ENCODE measurements at places on chromosomes 7 and 10. TPM values are rescaled to one million over a fixed set of nuclear protein-coding genes. Genes with fewer than 3 reads are reported as not detected.

- DNase-seq: no peak
These were observed 90.2 kb upstream of the FAM20C start for GRCh38 chr7:102047-102711.

The CFTR gene
- 0.05 TPM for polyA plus RNA-seq

DNA sequence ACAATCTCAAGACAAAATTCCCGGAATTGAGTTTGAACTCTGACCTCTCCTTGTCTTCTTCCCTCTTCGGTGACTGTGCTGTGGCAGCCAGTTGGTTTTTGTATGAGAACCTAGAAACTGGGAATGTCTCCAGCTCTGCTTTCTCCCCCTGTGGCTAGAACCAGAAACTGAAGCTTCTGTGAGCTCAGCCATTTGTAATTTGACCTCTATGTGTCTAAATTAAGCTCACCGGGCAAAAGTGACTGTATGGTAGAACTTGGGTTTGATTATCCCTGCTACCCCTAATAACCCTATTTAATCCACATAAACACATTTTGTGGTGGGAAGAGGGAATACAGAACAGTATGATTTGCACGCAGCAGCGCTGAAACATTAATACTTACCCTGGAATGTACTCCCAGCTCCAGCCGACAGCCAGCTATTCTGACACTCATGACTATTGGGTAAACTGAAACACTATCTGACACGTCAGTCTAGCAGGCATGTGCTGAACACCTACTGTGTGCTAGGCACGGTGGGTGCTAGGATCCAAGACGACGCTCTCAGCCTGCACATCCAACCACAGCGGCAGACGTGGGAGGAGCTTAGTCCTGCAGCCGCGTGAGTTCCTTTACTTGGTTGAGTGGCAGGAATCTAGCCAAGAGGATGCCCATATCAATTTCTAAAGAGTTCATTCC lies 324.8 kb downstream of the SFMBT2 start:
- no peak for DNase-seq

DNA sequence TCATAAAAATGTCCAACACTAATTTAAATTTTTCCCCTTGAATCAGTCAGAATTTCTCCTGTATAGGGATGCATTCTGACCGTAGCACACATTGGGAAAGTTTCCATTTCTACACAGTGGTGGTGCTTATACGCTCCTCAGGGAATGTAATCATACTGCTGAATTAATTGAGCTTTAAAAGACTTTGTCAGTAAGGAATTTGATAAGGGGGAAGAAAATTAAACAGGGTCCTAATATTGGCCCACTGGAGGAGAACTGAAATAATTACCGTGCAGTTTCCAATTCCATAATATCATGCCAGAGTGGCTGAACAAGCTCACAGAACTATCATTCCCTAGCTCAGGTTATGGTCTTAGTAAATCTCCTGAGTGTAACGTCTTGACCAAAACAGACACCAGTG lies 1041.9 kb downstream of the NRG3 start:
- DNase-seq: no peak

DNA sequence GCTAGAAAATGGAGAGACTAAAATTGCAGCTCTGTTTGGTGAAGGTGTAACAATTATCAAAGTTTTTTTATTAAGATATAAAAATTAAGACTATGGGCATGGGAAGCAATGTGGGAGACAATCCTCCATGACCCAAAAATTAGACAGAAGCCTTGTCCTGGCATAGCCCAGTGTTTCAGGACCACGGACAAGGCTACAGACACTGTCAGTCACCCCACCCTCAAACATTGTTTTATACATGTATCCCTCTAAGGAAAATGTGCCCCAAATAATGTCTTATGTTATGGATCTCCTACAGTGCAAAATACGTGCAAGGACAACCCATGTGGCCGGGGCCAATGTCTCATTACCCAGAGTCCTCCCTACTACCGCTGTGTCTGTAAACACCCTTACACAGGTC lies 24.0 kb downstream of the HABP2 start:
- DNase-seq: no peak

The TEX36 gene
- polyA plus RNA-seq: not detected

The IQUB gene
- 0.22 TPM for polyA plus RNA-seq

The NPSR1 gene
- polyA plus RNA-seq: not detected

The CUTC gene
- 68.7 TPM for polyA plus RNA-seq

DNA sequence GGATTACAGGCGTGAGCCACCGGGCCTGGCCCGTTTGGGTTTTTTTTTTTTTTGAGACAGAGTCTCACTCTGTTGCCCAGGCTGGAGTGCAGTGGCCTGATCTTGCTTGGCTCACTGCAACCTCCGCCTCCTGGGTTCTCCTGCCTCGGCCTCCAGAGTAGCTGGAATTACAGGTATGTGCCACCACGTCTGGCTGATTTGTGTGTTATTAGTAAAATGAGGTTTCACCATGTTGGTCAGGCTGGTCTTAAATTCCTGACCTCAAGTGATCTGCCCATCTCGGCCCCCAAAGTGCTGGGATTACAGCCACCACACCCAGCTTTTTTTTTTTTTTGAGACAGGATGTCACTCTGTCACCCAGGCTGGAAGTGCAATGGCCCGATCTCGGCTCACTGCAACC lies 5.9 kb upstream of the BAIAP2L1 start:
- DNase-seq: no peak

DNA sequence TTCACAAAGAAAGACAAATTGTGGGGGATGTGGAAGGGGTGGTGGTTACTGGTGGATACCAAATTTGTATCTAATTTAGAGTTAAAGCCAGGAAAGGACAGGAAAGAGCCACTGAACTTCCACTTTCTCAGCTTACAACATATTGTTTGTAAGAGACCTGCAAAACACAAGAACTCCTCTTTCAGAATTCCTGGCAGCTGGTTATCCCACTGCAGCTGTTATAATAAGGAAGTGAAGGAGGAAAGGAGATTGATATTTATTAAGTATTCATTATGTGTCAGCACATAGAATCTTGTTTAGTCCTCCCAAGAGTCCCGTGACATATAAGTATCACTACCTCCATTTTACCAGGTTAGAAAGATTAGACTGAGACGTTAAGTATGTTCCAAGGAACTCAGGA lies 481.7 kb downstream of the PHTF2 start:
- DNase-seq: no peak

DNA sequence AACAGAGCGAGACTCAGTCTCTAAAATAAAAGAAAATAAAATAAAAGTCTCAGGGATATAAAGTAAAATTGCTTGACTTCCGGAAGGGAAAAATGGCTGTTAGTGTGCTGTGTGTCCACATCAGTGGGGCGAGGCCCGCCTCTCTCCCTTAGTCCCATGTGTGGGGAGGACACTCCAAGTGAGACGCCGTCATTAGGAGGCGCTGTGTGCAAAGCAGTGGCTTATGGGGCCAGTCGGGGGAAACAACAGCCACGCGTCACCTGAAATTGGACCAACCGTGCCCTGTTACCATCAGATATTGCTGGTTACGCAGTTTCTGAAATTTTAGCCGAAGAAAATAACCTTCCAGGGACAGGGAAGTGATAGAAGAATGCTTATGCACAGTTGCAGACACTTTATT lies 15.8 kb downstream of the SFXN4 start:
- no peak for DNase-seq

GRCh38 chr7:18289788-18290187 lies 205.8 kb upstream of the HDAC9 start:
- no peak for DNase-seq

The AMPH gene
- polyA plus RNA-seq: 5.0 TPM

GRCh38 chr7:134278502-134279153 lies 38.1 kb downstream of the SLC35B4 start:
- DNase-seq: no peak

- no peak for DNase-seq
These were observed 93.6 kb downstream of the SNX10 start for GRCh38 chr7:26385240-26385639.

The C7orf57 gene
- not detected for polyA plus RNA-seq

The NCAPG2 gene
- 6.4 TPM for polyA plus RNA-seq

The NKX6-2 gene
- 0.23 TPM for polyA plus RNA-seq

DNA sequence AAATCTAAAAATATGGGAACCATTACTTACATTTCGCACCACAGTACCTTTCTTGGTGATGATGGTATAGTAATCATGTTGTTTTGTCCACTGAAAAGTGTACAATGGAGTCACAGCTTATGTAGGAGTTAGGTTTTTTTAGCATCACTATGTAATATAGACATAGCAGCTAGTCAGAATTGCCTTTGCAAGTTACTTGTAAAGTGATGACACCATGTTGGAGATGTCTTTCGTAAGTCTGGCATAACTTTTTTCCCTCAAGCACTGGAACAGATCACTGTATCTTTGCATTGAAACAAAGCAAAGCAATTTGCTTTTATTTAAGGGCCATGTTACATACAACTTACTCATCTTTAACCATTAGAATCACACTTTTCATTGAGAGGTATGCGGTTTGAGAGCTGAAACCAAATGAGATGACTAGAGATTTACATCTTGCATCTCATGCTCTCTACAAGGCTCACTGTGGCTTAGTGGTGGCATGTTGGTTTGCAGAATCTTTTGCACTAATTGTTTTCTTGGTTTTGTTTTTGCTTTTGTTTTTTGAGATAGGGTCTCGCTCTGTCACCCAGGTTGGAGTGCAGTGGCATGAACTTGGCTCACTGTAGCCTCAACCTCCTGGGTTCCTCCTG lies 18.3 kb downstream of the UBN2 start:
- no peak for DNase-seq

The OGA gene
- 56.8 TPM for polyA plus RNA-seq

The UFSP1 gene
- 6.2 TPM for polyA plus RNA-seq

- no peak for DNase-seq
These were observed 58.1 kb downstream of the CCDC3 start for GRCh38 chr10:12943425-12943824.

DNA sequence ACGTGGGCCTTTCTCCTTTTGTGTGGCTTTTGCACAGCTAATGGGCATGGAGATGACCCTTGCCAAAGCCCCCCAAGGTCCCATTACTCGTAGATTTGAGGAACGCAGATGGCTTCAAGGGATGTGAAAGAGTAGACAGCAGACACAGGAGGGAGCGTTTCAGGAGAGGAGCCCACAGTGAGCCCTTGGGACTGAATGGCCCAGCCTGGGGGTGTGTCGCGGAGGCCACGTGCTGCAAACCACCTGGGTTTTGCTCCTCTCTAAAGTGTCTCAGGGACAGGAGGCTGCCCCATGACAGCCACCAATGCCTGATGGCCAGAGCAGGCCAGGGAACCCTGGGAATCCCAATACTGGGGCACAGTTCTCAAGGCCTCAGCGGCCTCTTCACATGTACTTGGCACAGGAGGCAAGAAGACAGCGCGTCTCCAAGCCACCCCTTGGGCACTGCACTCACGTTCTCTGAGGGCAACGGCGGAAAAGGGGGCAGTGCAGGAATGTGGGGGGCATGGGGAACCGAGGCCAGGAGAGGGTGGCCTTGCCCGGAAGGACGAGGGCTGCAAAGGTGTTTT lies 185.2 kb downstream of the WDR37 start:
- no peak for DNase-seq

DNA sequence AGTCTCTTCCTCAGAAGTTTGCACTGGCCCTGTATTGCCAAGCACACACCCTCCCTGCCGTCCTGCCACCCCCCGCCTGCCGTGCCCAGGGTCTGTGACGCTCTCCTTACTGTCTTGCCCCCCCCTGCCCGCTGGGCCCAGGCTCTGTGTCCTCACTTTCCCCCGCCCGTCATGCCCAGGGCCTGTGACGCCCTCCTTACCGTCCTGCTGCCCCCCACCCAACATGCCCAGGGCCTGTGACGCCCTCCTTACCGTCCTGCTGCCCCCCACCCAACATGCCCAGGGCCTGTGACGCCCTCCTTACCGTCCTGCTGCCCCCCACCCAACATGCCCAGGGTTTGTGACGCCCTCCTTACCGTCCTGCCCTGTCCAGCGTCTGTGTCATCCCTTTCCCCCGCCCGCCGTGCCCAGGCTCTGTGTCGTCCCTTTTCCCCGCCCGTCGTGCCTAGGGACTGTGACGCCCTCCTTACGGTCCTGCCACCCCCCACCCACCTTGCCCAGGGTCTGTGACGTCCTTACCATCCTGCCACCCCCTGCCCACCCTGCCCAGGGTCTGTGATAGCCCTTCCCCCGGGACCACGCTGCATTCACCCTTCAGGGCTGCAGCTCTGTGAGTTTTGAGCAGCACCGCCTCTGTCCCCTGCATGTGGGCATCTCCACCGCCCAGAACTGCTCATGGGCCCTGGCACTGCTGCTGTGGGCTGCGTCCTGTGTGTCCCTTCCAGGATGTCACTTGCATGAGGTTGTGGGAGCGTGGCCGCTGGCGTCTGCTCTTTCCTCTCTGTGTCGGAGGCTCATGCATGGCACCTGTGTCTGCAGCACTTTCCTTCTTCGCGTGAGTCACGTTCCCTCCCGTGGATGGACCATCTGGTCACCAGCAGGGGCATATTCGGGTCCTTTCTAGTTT lies 19.3 kb upstream of the PRKAR1B start:
- no peak for DNase-seq

The SFRP5 gene
- polyA plus RNA-seq: 4.8 TPM

DNA sequence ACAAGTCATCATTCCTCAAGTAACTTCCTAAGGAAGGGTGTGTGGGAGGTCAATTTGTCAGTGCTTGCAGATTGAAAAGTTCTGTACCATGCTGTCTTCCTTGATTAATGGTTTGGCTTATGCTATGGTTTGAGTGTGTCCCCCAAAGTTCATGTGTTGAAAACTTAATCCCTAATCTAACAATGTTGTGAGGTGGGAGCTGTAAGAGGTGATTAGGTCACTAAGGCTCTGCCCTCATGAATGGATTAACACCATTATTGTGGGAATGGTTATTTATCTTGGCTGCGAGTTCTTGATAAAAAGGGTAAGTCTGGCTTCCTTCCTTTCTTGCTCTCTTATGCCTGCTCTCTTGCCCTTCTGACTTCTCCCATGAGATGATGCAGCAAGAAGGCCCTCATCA lies 29.3 kb upstream of the TMEM229A start:
- no peak for DNase-seq

The NEBL gene
- 2.0 TPM for polyA plus RNA-seq

GRCh38 chr7:47489624-47490023 lies 92.3 kb downstream of the TNS3 start:
- DNase-seq: no peak

GRCh38 chr10:124644771-124645415 lies 99.3 kb downstream of the FAM53B start:
- no peak for DNase-seq

DNA sequence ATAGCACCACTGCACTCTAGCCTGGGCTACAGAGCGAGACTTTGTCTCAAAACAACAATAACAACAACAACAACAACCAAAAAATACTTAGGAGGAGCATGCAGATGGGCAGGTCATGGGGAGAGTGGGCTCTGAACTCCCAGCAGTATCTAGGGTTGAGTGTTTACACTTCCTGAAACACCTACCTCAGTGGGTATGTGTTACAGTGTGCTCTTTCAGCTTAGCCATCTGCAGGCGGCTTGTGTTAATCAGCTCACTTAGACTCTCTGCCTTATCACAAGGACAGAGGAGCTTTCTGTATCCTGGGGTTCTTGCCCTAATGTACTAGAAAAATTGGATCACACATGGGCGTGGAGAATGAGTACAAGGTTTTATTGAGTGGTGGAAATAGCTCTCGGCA lies 340.2 kb downstream of the KIF20B start:
- DNase-seq: no peak

- DNase-seq: no peak
These were observed 20.7 kb downstream of the MTURN start for GRCh38 chr7:30155481-30155880.

DNA sequence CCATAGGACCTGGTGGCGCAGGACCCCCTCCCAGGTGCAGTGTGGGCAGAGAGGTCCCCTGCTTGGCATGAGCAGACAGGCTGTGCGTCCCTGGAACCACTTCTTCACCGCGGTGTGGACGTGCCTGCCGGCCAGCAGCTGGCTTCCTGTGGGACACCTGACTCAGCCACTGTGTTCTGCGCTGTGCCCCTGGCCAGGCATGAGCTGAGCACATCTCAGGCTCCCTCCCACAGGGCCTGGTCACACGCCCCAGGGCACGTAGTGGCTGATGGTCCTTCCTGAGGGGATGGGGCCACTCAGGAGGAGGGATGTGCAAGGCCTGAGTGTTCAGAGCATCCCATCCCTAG lies 3.5 kb upstream of the DEPP1 start:
- no peak for DNase-seq

Measured in urinary bladder (tissue), 4 donors.